ENCODE measurements at places on chromosomes 5 and 9.

GRCh38 chr9:83071626-83072025 is 8.7 kb upstream of the RASEF start:
- no peak for DNase-seq

- DNase-seq = no peak
Measured at GRCh38 chr5:176614805-176615478, 5.0 kb upstream of the GPRIN1 start.

- no peak for DNase-seq
Measured at GRCh38 chr9:137385061-137385655, 37.8 kb downstream of the EXD3 start.

DNA sequence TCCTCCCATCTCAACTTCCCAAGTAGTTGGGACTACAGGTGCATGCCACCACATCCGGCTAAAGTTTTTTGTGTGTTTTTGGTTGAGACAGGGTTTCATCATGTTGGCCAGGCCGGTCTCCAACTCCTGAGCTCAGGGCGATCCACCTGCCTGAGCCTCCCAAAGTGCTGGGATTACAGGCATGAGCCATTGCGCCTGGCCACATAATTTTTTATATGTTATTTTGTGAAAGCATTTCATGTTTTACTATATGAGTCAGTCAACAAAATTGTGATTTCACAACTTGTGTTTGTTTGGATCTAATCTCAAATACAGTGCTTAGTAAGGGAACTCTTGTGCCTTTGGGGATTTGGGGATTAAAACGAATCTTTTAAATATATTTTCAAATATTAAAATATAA is 20.0 kb upstream of the FAM120AOS start:
- no peak for DNase-seq

DNA sequence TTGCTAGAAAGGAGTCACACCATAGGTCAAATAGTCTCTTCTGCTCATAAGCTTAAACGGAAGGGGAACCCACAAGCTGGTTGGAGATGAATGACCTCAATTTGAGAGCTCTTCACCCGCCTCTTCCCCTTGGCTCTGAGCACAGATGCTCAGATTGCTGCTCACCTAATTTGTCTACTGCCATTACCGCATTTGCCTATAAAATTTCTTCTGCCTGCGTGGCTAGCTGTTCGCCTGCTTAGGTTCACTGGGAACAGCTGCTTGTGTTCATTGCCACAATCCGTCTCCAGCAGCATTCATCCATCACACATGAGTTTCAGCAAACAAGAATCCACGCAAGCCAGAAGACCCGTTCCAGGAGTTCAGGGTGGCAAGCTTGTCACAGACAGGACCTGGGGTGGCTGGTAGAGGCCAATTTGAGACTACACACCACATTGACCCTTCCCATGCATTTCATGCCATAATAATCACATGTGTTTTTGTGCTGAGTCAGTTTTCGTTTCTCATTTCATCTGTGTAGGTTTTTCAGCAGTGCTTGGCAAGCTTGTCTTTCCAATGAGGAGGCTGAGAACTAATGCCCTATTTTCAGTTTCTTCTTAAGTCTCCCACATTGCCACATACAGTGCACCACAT is 50.2 kb upstream of the DNAH5 start:
- DNase-seq = no peak

DNA sequence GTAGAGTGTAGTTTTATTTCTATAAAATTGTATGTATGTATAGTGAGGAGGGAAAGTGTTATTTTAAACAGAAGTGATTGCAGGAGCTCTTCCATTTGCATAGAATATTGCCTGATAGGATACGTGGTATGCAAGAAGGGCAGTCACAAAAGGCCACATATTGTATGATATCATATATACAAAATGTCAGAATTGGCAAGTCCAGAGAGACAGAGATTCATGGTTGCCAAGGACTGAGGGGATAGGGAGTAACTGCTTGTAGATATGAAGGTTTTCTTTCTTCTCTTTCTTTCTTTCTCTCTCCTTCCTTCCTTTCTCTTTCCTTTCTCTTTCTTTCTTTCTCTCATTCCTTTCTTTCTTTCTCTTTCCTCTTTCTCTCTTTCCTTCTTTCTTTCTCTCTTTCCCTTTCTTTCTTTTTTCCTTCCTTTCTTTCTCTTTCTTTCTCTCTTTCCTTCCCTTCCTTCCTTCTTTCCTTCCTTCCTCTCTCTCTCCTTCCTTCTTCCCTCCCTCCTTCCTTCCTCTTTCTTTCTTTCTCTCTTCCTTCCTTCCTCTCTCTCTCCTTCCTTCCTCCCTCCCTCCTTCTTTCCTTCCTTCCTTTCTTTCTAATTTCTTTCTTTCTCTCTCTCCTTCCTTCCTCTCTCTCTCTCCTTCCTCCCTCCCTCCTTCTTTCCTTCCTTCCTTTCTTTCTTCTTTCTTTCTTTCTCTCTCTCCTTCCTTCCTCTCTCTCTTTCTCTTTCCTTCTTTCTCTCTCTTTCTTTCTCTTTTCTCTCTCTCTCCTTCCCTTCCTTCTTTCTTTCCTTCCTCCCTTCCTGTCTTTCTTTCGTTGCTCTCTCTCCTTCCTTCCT is 24.5 kb upstream of the WDR38 start:
- DNase-seq = no peak

- no peak for DNase-seq
Measured at GRCh38 chr5:125914471-125914870, 508.7 kb upstream of the GRAMD2B start.

DNA sequence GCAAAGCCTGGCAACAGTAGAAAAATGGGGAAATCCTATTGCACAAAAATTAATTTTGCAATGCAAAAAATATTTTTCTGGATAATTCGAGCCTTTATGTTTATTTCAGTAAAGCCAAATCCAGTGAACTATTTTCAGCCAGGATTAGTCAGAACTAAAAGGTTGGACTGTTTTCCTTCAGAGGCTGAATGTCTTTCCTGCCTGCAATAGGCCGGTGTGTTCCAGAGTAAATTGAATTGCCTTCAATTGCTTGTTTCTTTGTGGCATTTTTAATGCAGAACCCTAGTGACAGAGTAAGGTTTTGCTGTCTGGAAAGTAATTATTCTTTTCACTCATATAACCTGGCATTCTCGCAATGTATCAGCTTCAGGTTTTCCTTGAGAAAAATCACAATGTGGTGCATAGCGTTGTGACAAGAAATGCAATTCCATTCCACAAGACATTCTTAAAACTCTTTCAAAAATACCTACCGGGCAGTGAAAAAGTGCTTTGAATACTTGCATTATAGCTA is 183.7 kb downstream of the GLIS3 start:
- DNase-seq = no peak

Measured in tibial nerve (tissue), 4 donors.